NCI-H524 (cell line): ENCODE measurements at places on chromosomes 6 and 20.
A peak's percentile ranks its signal among the peaks of the same experiment; 100 is the strongest.

- DNase-seq, result peak; percentile 12
Observed at GRCh38 chr20:38880952-38881735, 45.1 kb upstream of the FAM83D start.

DNA sequence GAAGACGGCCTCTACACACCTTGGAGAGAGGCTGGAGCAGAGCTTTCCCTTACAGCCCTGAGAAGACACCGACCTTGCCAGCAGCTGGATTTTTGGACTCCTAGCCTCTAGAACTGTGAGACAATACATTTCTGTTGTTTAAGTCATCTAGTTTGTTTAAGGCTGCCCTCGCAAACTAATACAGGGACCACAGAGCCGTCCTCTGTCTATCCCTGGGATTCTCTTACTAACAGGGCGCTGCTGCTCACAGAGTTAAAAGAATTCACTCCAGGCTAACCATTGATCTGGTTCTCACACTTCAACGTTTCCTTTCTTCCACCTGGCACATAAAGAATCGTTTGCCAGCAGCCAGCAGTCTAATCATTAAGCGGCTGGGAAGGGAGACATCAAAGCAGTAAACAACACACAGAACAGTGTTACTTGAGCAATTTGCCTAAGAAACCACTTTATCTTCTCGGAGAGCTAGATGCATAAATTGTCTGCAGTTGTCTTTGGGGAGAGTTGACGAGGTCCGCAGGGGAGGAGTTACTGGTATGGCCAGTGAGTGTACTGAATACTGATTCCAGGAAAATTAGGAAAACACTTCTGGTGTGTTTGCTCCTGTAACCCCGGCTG, 103.5 kb upstream of the AKAP12 start:
- no peak for DNase-seq

GRCh38 chr6:139409026-139409425, 34.6 kb upstream of the CITED2 start:
- DNase-seq, result no peak

GRCh38 chr6:111870742-111871064, 2.5 kb downstream of the FYN start:
- no peak for DNase-seq

GRCh38 chr6:24831771-24832716, 33.3 kb upstream of the ARMH2 start:
- DNase-seq, result no peak

DNA sequence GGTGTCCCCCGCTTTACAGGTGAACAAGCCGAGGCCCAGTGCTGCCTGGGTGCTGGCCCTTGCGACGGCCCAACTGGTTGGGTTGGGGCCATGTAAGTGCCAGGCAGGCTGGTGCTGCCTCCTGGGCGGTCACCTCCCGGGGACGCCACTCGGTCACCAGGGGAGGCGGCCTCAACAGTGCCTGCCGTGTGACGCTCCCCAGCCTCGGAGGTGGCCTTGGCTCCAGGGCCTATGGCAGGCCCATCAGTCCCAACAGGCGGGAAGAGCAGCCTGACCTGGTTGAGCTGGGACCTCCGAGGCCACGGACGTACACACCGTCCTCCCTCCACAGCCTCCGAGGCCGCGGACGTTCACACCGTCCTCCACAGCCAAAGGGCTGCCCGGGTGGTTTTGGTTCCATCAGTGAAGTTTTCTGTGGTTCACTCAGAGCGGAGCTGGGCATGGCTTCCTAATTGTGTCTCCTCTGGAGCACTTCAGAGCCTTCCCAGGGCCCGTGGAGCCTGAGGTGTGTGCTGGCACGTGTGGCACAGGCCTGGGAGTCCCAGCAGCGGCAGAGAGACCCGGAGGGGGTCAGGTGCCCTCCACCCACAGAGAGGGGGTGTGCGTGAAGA, 19.3 kb upstream of the SLCO4A1 start:
- DNase-seq, result no peak

DNA sequence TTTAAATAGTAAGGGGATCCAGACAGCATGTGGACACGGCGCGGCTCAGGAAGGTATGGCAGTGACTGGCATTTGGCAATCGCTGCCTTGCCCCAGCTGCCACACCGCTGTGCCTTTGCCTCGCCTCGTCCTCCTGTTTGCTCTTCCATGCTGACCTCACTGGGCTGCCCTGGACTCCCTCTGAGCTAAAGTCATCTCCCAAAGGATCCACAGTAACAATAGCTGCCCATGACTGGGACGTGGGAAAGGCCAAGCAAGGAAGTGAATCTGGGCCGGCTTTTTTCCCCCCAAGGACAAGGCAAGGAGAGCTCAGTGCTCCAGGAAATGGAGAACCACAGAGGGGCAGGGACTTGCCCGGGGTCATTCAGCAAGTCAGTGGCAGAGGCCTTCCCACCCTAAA, 48.1 kb downstream of the JPH2 start:
- DNase-seq, result no peak

- DNase-seq, result no peak
Observed at GRCh38 chr6:167058261-167058660, 59.1 kb downstream of the CEP43 start.

DNA sequence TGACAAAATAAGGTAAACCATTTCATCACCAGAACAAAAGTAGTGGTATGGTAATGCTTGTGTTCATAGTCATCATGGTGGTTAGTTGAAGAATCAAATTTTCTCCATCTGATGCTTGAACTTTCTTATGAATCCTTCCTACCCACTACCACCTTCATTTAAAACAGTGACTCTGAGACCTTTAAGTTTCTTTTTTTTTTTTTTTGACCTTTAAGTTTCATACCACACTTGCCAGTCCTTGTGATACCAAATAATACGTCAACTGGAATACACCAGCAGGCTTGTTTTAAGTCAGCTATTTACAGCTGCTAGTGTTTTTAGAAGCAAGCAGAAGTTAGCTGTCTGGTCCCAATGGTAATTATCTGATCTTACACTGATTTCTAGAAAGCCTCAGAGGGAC, 413.4 kb upstream of the SOX4 start:
- no peak for DNase-seq

DNA sequence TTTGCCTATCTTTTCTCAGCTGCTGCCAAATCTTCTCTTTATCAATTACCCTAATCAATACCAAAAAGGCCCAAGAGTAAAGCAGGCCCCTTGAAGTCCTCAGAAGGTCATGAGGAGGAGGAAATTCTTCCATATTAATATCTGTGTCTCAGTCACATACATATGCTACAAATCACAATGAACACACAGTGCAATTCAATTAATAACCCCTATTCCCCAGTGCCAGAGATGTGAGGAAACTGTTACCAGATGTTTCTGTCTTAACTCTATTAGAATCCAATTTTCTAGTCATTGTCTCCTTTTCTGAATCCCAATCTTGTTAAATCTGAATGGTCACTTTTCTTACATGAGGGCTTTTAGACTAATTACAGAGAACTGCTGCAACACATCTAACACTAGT, 45.9 kb upstream of the SLC2A12 start:
- DNase-seq, result no peak

DNA sequence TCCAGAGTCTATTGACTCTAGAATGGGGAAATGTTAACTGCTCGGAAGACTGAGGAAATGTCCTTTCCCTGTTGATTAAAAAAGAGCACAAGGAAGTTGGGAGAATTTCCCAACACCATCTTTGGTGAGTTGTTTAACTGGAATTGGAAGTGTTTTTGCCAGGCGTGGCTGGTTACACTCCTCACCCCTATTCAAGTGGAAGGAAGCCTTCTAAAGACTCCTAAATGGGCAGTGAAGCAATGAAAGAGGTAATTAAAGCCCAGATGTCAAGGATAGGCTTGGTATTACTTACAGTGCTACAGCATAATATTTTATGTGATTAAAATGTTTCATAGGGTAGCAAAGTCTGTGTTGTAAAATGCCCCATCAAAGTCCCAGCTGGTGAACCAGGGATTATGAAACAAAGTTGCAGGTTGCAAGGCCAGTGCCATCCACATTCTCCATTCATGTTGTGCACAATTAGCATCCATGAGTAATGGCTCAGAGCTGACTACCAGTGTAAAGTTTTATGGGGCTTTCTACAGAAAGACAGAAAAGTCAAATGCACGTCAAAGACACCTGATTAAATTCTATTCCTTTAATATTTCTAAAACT, 52.6 kb downstream of the BTBD3 start:
- peak; percentile 57 for DNase-seq

GRCh38 chr6:51913265-51913664, 174.1 kb downstream of the PKHD1 start:
- DNase-seq, result no peak

- no peak for DNase-seq
Observed at GRCh38 chr6:143828572-143828971, 14.6 kb upstream of the LTV1 start.

GRCh38 chr6:153816366-153816765, 222.7 kb upstream of the OPRM1 start:
- DNase-seq, result no peak

GRCh38 chr20:53171065-53171464, 198.9 kb downstream of the TSHZ2 start:
- DNase-seq, result no peak

GRCh38 chr6:99816795-99817194, 177.2 kb downstream of the MCHR2 start:
- no peak for DNase-seq

GRCh38 chr6:137237413-137238170, 18.4 kb upstream of the IFNGR1 start:
- DNase-seq, result no peak

DNA sequence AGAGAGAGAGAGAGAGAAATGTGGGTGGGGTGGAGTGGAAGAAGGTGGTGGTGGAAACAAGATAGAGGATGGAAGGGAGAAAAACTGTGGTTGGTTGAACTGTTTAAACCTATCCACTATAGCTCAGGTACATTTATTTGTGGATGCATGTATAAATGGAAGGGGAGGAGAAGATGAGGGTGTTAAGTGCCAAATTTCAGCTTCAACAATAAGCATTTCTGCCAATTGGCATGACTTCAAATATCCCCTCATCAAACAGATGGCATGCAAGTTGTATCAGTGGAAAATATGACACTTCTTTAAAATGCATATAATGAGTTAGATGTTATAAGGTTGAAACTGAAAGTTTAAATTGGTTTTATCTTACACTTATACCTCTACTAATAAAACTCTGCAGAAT, 216.1 kb downstream of the LMBRD1 start:
- DNase-seq, result peak; percentile 59

DNA sequence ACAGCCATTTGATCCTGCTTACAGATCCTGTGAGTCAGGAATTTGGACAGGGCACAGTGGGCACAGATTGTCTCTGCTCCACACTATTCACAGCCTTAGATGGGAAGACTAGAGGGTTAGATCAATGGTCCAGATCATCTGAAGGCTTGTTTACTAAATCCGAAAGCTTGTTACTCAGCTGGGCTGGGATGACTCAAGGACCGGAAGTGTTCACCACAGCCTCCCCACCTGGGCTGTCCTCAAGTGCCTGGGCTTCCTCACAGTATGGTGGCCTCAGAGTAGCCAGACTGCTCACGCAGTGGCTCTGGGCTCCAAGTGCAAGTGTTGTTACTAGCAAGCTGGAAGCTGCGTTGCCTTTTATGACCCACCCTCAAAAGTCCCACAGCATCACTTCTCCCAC, 75.4 kb upstream of the INSM1 start:
- DNase-seq, result no peak

DNA sequence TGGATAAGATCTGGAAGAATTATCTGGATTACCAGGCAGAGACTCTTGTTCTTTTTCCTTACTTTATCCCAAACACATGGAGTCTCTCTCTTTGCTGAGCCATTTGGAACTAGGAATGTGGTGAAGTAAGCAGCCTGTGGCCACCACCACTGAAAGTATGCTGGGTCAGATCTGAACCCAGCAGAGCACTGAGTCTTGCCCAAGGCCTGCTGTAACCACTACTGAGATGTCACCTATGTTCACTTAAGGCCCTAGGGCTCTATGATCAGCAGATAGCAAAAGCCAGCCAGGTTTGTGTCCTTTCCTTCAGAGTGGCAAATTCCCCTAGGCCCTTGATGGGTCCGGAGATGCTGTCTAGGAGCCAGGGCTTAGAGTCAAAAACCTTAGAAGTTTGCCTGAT, 103.3 kb upstream of the PLN start:
- DNase-seq, result no peak

GRCh38 chr20:56582542-56582941, 46.6 kb upstream of the TFAP2C start:
- peak; percentile 7 for DNase-seq

DNA sequence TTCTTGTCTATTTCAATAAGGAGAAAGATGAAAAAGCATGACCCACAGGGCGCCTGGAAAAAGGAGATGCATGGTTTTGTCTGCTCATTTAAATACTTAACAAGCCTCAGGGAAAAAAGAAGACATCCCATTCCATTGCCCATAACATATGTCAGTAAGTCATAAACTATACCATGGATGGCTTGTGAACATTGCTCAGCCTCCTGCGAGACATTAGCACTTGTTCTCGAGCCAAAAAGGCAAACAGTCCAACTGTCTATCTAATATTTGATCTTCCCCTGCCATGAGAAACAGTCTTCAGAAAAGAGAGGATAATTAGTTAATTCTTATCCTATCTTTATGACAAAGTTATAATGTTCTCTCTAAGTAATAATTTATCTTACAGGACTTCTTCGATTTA, 527.4 kb downstream of the HACE1 start:
- no peak for DNase-seq

DNA sequence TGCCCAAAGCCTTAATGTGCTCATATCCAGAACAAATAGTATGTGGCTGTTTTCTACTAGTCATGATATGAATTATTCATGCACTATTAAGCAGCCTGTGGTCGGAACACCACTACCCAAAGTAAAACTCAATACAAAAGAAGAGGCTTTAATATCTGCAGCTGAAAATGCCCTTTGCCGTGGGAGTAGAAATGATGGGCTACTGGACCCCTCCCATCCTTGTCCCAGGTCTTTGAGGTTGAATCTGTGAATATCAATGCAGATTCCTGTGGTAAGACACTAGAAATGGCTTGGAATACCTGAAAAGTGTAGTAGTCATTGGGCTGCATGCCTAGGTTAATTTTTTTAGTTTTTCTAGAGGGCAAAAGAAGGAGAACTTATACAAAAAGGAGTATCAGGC, 303.7 kb downstream of the TBC1D7 start:
- DNase-seq, result no peak

DNA sequence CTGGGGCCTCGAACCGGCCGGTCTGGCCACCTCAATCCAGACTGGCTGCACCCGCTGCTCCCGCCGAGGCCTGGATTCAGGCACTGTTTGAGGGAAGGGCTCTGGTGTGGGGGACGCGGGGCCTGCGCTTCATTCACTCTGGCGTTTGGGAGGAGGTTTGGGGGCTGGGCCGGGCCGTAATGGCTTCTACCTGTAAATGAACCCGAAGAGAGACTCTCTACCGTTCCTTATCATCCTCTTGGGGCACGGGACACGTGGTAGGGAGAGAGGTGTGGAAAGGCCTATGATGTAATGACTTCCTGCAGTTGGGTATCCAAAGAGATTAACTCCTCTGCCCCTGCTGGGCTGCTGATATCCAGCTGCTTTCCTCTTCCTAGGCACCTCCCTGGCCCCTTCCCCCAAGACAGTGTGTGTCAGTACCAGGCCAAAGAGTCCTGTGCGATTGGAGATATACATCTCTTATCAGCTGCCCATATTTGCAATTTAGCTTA, 1.8 kb downstream of the FOXO3 start:
- DNase-seq, result peak; percentile 28
